Heart right ventricle (tissue), 16 donors: ENCODE measurements at places on chromosomes 13 and 19. TPM values are rescaled to one million over a fixed set of nuclear protein-coding genes. Genes with fewer than 3 reads are reported as not detected.

DLL3 gene
- polyA plus RNA-seq = not detected

C19orf81 gene
- polyA plus RNA-seq = 0.61 TPM

CYP2S1 gene
- 0.29 TPM for polyA plus RNA-seq

ITGBL1 gene
- 0.78 TPM for polyA plus RNA-seq

INTS6 gene
- polyA plus RNA-seq = 7.1 TPM
